ENCODE measurements at places on chromosomes 12 and 14. TPM values are rescaled to one million over a fixed set of nuclear protein-coding genes. Genes with fewer than 3 reads are reported as not detected.

ADGRD1 gene
- total RNA-seq = 10.4 TPM

GRCh38 chr14:77485901-77486678 lies 12.5 kb downstream of the ISM2 start:
- no peak for DNase-seq

GRCh38 chr12:63440048-63440447 lies 228.2 kb downstream of the DPY19L2 start:
- DNase-seq = no peak

- no peak for DNase-seq
Observed at GRCh38 chr14:43041976-43042375, 1435.3 kb downstream of the LRFN5 start.

CCDC38 gene
- total RNA-seq = not detected

DNA sequence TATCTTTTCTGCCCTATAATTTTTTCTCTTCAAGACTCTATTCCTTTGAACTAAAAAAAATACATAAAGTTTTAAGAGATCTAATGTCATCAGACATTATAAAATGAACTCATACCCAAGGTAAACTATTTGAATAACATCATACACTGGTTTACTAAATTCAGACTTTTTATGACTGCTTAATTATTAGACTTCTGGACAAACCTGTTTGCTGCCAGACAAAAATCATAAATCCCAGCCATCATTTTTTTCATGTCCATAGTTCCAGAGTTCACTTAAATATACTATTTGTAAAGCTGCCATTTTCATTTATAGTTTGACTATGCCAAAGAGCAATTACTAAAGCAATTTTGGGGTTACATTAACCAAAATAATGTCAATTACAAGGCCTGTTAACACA lies 34.0 kb downstream of the USP44 start:
- DNase-seq = no peak

- DNase-seq = no peak
Observed at GRCh38 chr12:125540580-125541204, 475.5 kb downstream of the AACS start.

GRCh38 chr12:4780641-4781611 lies 60.7 kb downstream of the GALNT8 start:
- DNase-seq = no peak

DNA sequence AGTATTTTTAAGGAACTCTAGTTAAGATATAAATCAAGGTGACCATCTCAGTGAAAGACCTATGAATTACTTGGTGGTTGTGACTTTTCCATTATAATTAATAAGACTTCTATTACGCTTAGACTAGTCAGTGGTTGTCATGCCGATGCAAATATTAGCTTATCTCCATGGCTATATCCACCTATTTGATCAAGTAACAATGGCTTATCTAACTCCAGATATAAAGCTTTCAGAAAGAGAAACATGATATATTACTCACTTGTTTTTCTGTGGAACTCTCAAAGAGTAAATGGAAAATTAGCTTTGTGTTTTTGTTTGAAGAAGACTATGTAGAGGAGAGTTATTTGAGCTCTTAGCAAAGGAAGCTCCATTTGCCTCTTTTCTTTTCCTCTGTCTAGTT lies 323.8 kb upstream of the DCN start:
- no peak for DNase-seq

LTB4R gene
- 9.3 TPM for total RNA-seq

DNA sequence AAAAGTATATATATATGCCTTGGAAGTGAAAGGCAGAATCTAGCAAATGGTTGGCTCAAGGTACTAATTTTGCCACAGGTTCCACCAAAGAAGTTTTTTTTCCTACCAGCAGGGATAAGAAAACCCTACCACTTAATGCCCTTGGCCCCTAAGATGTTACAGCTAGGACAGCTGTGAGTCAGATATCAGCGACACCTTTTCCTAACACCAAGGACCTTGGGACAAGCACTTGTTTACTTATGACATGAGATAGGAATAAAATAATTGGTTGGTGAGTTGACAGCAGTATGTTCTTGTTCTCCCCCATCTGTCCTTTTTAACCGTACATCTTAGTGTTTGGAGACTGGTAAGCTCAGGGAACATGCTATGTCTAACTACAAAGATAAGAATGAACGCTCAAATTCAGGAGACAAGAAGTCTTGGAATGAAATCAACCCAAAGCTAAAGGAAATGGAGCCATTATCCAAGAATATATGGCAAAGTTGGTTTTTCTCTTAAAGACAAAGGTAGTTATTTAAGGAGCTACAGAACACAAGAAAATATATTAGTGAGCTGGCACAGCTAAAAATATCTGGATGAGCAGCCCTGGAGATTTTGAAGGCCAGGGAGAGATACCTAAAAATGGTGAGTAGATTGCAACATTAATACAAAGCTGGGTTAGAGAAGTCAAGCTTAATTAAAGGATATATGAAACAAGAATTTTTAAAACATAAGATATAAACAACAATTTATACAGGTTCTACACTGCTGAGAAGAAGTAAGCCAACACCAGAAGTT lies 126.8 kb downstream of the TMTC1 start:
- DNase-seq = no peak

DNA sequence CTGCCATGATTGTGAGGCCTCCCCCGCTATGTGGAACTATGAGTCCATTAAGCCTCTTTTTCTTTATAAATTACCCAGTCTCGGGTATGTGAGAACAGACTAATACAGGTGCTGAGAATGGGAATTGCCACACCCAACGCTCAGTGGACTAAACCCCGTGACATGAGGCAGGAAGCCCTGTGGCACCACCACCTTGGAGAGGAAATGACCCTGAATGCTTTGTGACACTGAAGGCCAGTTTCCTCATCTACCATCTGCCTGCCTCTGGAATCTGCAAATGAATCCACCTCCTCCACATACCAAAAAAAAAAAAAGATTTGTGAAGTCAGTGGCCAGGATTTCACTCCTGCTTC lies 41.6 kb downstream of the NT5DC3 start:
- no peak for DNase-seq

RIMBP2 gene
- 3.5 TPM for total RNA-seq

DNA sequence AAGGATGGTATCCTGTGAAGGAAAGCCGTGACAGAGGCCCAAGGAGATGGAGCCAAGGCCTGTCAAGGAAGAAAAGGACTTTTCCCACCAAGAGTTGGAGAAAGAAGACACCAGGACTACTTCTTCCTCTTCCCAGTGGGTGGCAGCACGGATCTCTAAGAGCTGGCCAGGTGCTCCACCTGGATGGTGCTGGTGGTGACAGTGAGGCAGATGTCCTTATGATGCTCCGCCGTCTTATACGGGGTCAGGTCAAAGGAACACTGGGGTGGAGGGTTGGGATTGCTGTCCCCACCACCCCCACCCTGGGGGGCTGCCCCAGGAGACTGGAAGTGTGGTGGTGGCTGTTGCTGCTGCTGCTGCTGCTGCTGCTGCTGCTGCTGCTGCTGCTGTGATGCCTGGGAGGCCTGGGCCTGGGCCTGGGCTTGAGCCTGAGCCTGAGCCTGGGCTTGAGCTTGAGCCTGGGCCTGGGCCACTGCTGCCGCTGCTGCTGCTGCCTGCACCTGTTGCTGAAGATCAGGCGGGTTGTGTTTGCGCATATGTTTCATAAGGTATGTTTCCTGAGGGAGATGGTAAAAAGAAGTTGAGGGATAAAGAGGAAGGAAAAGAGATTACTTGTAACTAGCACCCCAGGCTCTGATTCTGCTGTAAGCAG lies 4.8 kb upstream of the ING4 start:
- DNase-seq = no peak
